ENCODE measurements at places on chromosomes 1 and 21. TPM values are rescaled to one million over a fixed set of nuclear protein-coding genes. Genes with fewer than 3 reads are reported as not detected.
A peak's percentile ranks its signal among the peaks of the same experiment; 100 is the strongest.

The ADGRL4 gene
- 0.07 TPM for total RNA-seq

The C1orf21 gene
- total RNA-seq, result 34.7 TPM

The KIF26B gene
- 63.3 TPM for total RNA-seq

The TRIM67 gene
- total RNA-seq, result 0.04 TPM

DNA sequence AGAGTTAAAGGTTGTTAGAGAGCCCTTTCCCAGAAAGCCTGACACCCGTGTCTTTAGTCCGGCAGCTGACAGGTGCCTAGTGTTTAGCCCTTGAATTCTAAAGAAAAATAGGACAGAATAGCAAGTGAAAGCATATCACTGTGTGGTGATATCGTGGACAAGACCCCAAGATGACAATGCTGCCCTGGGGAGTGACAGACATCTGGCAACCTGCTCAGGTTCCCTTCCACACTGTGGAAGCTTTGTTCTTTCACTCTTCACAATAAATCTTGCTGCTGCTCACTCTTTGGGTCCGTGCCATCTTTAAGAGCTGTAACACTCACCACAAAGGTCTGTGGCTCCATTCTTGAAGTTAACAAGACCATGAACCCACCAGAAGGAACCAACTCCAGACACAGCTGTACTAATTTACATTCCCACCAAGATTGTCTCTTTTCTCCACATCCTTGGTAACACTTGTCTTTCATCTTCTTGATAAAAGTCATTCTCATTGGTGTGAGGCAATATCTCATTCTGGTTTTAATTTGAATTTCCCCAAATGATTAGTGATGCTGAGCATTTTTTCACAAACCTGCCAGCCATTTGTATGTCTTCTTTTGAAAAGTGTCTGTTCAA, 107.6 kb upstream of the SGIP1 start:
- DNase-seq, result no peak
- H3K4me3 ChIP-seq, result no peak overlapping the region
- H3K27me3 ChIP-seq, result no peaks in the 10 kb centered on the region
- no peaks in the 10 kb centered on the region for H3K4me1 ChIP-seq

- no peak for DNase-seq
- no peaks in the 10 kb centered on the region for H3K27me3 ChIP-seq
- H3K36me3 ChIP-seq, result no peaks in the 10 kb centered on the region
- no peak overlapping the region for H3K4me3 ChIP-seq
These were observed 147.6 kb upstream of the DEPDC1 start for GRCh38 chr1:68644504-68644903.

DNA sequence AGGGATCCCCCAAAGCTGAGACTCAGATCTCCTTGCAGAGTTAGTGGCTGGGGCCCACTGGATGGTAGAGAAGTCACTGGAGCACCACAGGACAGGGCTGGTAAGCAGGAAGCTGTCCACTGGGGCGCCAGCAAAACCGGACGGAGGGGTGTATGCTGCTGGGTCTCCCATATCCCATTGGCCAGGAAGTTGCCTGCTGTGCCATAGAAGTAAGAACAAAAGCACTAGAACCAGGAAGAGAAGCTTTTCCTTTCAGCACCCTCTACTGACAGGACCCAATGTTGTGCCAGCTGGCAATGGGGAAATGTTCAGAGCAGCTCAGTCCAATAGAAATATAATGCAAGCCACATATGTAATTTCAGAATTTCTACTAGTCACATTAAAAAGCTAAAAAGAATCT, 146.6 kb downstream of the SPATA46 start:
- no peak for DNase-seq
- H3K4me1 ChIP-seq, result peaks cover 3% of the 10 kb centered on the region
- no peak overlapping the region for H3K4me3 ChIP-seq
- H3K36me3 ChIP-seq, result no peaks in the 10 kb centered on the region
- no peak overlapping the region for H3K27ac ChIP-seq

DNA sequence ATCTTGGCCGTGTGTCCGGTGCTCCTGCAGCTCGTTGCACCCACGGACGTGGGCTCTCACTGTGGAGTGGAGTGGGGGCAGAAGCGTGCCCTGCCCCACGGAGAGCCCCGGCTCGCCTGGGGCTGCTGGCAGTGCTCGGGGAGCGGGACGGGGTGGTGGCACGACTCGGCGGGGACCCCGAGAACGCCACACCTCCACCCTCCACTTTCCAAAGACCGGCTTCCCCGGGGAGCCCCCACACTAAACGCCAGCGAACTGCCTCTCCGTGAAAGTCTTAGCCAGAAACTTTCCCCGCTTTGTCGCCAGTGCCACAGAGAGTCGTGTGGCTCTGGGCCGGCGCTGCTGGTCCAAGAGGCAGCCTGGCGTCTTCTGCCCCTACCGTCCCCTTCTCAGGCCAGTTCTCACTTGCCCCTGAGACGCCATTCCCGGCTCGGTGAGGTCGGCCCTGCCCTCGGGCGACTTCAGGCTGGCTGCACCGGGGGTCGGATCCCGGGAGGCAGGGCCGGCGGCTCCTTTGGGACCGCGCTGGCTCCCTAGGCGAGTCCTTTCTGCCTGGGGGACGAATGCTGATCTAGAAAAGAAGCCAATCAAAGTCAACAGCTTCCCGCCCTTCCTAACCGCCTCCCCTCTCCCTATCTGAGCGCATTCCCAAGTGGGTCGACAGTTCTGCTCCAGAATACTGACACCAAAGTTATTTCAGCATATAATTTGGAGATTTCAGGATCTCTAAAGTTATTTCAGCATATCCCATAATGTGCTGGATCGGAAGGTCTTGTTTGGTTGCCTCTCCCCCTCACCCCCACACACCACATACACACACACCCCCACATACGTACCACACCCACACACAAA, 2.6 kb upstream of the SAMD13 start:
- peak overlapping the region; percentile 93 for H3K27ac ChIP-seq
- peaks cover 43% of the 10 kb centered on the region for H3K4me1 ChIP-seq
- peak; percentile 59 for DNase-seq
- peaks cover 9% of the 10 kb centered on the region for H3K36me3 ChIP-seq
- peak overlapping the region; percentile 89 for H3K4me3 ChIP-seq

DNA sequence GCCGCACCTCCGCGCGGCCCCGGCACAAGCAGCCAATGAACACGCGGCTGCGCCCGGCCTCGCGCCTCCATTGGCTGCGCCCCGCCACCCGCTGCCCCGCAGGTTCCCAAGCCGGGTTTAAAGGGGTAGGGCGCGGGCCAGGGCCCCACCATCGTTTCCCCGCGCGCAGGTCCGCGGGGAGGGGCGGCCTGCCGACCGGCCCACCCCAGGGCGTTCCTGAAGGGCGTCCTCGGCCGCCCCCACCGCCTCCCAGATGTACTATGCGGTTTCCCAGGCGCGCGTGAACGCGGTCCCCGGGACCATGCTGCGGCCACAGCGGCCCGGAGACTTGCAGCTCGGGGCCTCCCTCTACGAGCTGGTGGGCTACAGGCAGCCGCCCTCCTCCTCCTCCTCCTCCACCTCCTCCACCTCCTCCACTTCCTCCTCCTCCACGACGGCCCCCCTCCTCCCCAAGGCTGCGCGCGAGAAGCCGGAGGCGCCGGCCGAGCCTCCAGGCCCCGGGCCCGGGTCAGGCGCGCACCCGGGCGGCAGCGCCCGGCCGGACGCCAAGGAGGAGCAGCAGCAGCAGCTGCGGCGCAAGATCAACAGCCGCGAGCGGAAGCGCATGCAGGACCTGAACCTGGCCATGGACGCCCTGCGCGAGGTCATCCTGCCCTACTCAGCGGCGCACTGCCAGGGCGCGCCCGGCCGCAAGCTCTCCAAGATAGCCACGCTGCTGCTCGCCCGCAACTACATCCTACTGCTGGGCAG, at the start of gene OLIG1:
TSS of gene OLIG1 (plus strand) at position 148 of the 750 bp plus-strand sequence. CDS start at position 254, 106 bp downstream.
- H3K4me3 ChIP-seq, result peak within 1 kb of the TSS; percentile 54
- DNase-seq, result peak; percentile 54
- H3K36me3 ChIP-seq, result no peaks in the 10 kb centered on the region
- peaks cover 92% of the 10 kb centered on the region for H3K27me3 ChIP-seq
- peaks cover 22% of the 10 kb centered on the region for H3K4me1 ChIP-seq

GRCh38 chr1:62180639-62181038, 14.0 kb upstream of the L1TD1 start:
- peak overlapping the region; percentile 58 for H3K27ac ChIP-seq
- H3K4me1 ChIP-seq, result peaks cover 67% of the 10 kb centered on the region

DNA sequence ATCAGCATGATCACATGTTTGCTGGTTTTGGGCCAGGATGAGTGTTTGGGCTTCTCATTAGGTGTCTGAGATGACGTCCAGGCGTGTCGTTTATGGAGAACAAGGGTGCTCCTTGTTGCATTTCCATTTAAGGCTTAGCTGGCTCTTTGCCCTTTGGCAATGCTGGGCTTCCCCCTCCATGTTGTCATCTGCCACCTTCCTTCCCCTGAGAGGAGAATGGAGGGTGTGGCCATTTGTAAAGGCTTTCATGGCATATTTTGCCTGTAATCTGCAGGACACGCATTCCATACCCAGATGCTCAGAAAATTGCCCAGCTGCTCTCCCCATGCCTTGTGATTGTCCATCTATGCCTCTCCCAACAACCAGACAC, 27.7 kb downstream of the PKP1 start:
- no peak overlapping the region for H3K4me3 ChIP-seq
- no peak for DNase-seq
- peaks cover 8% of the 10 kb centered on the region for H3K27me3 ChIP-seq
- peaks cover 16% of the 10 kb centered on the region for H3K4me1 ChIP-seq
- no peaks in the 10 kb centered on the region for H3K36me3 ChIP-seq

DNA sequence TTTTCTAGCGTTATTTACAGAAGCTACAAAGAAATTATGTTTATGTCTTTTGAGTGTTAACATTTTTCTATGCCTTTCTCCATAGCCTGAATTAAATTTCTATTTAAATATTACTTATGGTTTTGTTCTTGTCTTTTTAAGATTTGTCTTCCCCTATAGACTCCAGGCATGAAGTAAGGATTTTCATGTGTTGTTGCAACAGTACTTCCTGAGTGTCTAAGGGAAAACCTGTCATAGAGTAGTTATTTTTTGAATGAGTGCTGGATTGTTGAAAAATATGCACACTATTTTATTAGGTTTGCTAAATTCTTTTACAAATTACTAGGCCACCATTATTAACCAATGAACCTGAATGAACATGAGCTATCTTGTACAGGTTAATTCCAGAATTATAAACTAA, 27.1 kb downstream of the SAMSN1 start:
- no peak for DNase-seq
- H3K27ac ChIP-seq, result no peak overlapping the region

- no peak overlapping the region for H3K27ac ChIP-seq
- H3K36me3 ChIP-seq, result no peaks in the 10 kb centered on the region
- DNase-seq, result no peak
- H3K4me1 ChIP-seq, result no peaks in the 10 kb centered on the region
- H3K27me3 ChIP-seq, result peaks cover 25% of the 10 kb centered on the region
These were observed 59.7 kb downstream of the BRINP2 start for GRCh38 chr1:177230228-177231016.

DNA sequence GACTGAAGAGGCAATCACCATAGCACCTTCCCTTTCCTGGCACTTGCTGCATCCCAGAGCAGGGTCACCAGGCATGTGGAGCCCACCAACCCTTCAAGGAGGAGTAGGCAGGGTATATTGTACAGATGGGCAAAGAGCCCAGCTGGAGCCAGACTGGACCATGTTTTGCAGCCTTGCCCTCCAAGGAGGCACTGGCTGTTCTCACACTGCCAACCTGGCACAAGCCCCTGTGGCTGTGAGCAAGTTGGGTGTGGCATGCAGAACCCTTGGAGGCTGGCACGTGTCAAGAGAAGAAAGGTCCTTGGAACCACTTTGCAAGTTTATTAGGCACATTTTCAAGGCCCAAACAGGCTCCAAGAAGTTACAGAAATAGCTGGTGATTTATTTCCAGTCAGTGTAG, 146.4 kb downstream of the FOXD2 start:
- DNase-seq, result no peak
- peaks cover 60% of the 10 kb centered on the region for H3K27me3 ChIP-seq
- peaks cover 9% of the 10 kb centered on the region for H3K4me1 ChIP-seq
- no peak overlapping the region for H3K27ac ChIP-seq

- no peak overlapping the region for H3K27ac ChIP-seq
- H3K4me1 ChIP-seq, result no peaks in the 10 kb centered on the region
- DNase-seq, result no peak
- H3K27me3 ChIP-seq, result no peaks in the 10 kb centered on the region
These were observed 13.8 kb upstream of the SFN start for GRCh38 chr1:26848941-26849774.

DNA sequence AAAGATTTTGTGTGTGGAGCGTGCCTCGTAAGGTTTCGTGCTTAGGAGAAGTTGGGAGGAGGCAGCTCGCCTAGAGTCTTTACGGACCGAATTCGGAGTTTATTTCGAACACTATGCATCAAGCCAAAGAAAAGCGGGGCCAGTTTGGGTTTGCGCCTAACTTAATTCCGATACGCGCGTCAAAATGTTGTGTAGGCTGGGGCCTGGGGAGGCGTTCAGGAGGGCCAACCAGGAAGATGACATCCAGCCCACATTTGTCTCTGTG, 6.4 kb downstream of the FOXD2 start:
- no peaks in the 10 kb centered on the region for H3K27me3 ChIP-seq
- H3K27ac ChIP-seq, result no peak overlapping the region

DNA sequence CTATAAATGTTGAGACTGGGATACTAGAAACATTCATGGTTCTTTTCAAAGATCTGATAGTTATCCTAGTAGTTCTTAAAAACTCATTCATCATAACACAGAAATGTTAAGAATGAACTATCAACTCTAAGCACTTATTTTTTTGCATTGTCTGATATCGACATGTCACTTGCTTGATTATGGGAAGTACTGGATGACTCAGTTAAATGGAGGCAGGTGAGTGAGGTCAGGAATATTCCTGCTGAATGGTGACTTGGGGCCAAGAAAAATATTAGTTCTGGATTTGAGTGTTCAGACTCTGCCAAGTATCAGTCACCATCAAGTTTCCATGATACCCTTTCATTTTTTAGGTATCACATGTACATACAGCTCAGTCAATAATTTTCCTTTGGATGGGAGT, 63.6 kb downstream of the NEK7 start:
- no peaks in the 10 kb centered on the region for H3K27me3 ChIP-seq
- H3K36me3 ChIP-seq, result peaks cover 45% of the 10 kb centered on the region
- H3K4me3 ChIP-seq, result no peak overlapping the region

DNA sequence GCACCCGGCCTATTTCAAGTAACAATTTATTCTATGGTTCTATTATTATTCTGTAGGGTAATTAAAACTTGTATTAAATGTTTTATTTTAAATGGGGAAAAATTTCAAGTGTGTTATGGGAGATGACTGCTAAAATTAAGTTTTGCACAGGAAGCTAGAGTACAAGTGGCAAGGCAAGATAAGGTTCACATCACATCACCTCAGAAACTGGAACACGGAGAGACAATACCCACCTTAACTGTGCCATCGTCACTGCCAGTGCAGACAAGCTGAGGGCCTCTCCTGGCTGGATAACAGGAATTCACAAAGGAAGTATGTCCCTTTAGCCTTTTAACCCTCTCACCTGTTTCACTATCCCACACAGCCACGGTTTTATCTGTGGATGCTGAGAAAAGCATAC, 7.6 kb downstream of the SNRNP40 start:
- DNase-seq, result no peak
- no peaks in the 10 kb centered on the region for H3K4me1 ChIP-seq
- H3K27me3 ChIP-seq, result no peaks in the 10 kb centered on the region
- H3K27ac ChIP-seq, result no peak overlapping the region
- H3K4me3 ChIP-seq, result no peak overlapping the region
- H3K36me3 ChIP-seq, result peaks cover 35% of the 10 kb centered on the region

Data from mesothelial cell of epicardium (in vitro differentiated cells).